ENCODE measurements at places on chromosomes 2 and 18.

DNA sequence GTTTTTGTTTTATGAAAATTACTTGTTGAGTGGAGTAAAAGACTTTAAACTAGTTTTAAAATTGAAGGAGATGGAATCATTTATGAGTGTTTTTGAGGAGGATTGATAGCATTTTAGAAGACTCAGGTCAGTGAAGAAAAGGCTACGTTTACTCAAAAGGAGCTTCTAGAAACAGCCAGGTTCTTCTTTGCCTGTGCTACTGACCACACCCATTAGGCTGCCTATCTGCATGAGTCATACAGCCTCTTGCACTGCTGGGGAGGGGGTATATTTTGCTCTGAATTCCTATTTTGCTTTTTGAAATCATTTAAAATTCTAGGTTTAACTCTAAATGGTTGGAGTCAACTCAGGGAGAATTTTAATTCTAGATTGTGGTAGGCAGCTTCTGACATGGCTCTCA is 22.3 kb downstream of the EFEMP1 start:
- no peak for DNase-seq

- DNase-seq: no peak
These were observed 43.5 kb downstream of the TFCP2L1 start for GRCh38 chr2:121241466-121241865.

- DNase-seq: no peak
These were observed 71.7 kb downstream of the IL1R2 start for GRCh38 chr2:102063487-102063911.

DNA sequence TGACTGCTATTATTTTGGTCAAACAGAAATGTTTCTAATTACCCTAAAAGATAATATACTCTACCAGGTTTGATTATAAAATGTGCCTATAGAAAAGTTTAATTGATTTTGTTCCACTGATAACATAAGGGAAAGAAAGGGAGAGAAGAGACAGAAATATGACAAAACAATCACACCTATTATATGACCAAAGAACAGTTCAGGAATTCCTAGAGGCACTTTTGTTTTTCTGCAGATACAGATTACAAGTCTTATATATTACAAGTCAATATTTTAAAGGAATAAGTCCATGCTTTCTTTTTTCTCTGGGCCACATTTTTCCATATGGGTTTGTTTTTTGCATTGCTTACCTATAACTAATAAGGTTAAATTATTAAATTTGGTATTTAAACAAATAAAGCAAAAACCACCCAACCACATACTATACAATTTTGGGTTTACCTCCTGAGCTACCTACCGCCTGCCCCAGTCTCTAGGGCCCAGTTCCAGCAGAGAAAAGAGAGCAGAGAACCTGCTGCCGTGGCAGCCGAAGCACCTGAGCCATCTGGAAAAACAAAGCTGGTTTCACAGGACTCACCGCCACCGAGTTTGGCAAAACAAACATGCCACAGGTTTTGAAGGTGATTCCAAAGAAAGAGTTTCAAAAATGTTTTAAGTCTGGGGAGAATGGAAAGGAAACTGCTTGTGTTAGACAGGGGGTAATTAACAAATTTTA is 92.1 kb downstream of the DYM start:
- no peak for DNase-seq

DNA sequence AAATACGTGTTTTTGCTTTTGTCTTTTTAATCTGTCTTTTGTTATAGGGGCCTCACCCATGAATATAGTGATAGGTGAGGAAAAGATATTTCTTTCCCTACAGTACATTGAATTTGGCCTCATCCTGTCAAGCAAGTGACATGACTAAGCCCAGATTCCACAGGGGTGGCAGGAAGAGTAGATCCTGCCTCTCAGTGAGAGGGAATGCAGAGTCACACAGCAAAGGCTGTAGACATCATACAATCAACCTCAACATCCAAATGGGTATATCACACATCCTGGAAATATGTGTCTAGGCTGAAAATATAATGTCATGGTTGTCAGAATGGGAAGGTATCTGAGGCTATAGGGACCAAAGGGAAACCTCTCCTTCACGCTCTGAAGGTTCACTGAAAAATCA is 269.6 kb downstream of the CDH20 start:
- no peak for DNase-seq

- no peak for DNase-seq
These were observed 136.7 kb upstream of the CWC22 start for GRCh38 chr2:180143633-180144337.

DNA sequence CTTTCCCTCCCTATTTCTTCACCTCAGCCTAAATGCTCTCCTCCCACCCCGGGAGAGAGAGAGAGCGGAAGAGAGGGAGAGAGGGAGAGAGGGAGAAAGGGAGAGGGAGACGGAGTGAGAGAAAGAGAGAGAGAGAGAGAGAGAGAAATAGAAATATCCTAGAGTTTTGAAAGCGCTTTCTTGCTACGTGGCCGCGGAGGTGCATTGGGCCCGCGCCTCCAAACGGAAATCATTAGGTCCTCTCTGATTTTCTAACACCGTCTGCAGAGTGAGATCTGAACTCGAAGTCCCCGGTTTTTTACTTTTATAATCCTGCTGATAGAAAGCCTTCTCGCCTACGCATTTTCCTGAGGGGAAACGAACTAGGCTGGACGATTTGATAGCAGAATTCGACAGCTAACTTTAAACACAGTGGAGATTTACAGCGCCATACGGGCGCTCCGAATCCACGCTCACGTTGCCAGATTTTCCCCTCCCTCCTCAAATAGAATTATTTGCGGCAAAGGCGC is 903 bp upstream of the EVX2 start:
- DNase-seq: no peak

DNA sequence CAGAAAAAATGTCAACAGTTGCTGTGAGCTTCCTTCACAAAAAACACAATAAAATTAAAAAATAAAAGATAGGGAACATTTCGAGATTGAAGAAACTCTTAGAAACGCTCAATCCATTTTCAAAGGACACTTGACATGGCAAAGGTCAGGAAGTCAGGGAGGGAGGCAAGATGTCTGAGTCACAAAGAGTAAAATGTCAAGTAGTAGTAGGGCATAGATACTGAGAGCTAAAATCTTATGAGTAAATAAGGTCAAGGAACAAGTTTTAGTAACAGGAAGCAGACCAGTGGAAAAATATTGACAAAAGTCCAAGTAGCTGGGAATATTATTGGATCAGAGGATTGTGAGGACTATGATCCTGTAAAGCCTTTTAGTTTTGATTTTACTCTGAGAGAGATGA is 495.6 kb downstream of the TMX3 start:
- no peak for DNase-seq

DNA sequence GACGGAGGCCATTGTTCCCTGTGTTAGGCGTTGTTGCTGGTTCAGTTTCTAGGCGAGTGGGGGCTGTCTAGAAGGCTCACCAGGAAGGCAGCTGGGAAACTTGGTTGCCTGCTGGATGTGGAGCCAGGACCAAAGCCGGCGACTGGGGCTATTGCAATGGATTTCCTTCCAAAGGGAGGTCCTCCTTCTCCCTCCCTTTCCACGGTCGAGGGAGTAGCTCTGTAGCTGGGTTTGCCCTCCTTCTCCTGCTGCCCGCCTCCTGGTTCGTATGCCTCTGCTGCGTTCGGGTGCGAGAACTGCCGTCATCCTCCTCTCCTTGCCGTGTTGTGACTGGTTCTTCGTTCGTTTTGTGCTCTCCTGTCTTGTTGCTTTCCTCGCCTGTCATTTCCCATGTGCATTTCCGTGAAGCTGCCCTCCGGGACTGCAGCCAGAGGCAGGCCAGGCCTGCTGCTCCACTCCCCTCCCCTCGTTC is 203.4 kb downstream of the NEDD4L start:
- no peak for DNase-seq

DNA sequence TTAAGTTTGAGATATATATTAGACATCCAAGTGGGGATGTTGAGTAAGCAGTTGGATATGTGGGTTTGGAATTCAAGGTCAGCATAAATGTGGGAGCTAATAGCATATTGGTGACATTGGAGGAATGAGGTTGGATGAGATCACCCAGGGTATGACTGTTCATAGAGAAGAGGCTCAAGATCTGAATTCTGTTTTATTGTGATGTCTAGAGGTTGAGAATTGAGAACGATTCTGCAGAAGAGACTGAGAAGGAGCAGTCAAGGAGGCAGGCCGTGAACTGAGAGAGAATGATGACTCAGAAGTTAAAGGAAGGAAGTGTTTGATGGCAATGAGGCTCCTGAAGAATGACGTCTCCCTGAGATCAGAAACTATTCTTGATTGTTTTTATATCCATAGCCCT is 5.9 kb downstream of the SERPINB11 start:
- DNase-seq: no peak

GRCh38 chr2:222318712-222319585 is 20.2 kb upstream of the PAX3 start:
- no peak for DNase-seq

DNA sequence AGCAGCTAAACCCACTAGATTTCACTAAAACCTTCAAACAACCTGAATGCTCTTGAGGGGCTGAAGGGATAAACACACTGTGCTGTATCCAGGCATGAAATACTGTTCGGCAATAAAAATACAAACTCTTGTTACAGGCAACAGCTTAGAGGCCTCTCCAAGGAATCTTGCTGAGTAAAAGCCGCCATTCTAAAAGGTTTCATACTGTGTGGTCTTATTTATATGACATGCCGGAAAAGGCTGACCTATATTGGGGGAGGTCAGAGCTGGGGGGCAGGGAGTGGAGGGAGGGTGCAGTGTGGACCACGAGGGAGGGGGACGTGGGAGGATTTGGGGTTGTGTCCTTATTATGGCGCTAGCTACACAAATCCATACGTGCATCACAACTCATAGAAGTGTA is 136.2 kb downstream of the MBP start:
- DNase-seq: no peak

DNA sequence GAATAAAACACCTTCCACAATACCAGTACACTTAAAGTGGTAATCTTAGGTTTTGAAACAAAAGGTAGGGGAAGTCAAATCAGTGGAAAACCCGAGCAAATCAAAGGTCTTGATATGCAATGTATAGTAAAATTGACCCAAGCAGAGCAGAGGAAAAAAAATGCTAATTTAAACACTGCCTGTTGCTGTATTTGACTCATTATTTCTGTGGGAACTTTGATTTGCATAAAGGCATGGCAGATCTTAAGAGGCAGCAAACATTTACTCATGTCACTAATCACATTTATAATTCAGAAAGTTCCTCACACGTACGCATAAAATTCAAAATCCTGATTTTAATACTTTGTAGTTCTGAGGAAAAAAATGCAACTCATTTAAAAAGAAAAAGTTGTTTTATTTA is 64.4 kb downstream of the IKZF2 start:
- DNase-seq: no peak

GRCh38 chr2:237156031-237156856 is 70.6 kb downstream of the COPS8 start:
- DNase-seq: no peak

DNA sequence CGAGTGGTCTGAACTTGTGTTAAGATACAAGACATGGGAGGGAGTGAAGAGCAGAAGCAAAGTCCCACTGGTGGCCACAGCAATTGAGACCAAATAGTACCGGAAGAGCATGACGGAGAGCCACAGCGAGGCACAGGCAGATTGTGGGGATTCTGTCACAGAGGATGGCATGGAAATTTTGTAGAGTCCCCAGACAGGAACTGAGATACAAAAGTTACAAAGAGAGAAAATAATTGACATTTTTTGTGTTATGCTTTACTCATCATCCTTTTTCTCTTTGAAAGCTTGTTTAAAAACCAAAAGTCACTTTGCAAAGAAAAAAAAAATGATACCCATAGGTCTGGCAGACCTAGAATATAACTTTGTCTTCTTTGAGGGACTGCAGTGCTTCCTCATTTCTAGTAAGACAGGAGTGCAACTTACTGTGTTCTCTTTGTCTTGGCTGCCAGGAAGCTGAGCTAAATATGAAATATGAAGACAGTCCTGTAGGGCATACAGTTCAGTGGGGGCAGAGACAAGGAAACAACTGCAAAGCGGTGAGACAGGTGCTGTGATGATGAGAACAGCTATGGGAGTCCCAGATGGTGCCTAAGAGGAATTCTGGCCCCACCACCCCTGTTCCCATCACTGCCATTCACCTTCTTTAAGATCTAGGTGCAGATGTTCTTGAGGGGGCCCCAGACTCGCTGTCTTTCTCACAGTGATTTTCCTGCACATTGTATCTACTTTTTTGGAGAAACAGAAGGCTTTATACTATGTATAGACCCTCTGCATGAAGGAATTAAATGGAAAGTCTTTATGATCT is 5.2 kb downstream of the ARHGAP25 start:
- no peak for DNase-seq

DNA sequence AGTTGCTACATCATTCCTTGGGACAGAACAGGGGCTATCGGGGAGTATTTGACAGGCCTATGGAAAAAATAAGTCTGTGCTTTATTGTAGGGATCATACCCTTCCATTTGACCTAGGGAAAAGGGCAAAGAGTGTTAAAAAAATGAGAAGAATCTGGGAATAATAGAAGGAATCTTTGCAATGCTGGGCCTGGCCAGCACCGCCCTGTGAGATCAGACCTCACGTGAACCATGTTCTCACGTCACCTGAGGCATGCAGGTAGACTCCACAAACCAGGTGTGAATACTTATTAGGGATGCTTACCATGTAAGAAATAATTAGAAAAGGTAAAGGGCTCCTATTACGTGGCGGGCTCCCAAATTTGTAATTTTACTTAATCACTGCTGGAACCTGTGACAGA is 177.5 kb upstream of the GATA6 start:
- no peak for DNase-seq

All from stimulated activated CD4-positive, alpha-beta T cell treated with anti-CD3 and anti-CD28 coated beads, TNF-alpha, amount 100 ng/mL, for 1 hour (primary cell).